Stimulated activated CD8-positive, alpha-beta memory T cell treated with anti-CD3 and anti-CD28 coated beads, Interleukin-2, amount 100 ng/mL, for 48 hours (primary cell): ENCODE measurements at places on chromosomes 6 and 20.

DNA sequence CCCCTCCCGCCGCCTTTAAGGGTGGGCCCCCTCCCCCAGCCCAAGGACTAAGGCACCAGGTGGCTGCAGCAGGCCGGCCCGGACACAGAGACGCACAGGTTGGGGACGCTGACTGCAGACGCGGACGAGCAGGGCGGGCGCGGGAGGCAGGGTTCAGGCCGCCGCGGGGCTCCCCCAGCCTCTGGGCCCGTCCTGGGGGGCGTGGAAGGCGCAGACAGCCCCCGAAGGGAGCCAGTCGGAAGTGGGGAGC, 9.3 kb downstream of the DUSP15 start:
- DNase-seq, result no peak

DNA sequence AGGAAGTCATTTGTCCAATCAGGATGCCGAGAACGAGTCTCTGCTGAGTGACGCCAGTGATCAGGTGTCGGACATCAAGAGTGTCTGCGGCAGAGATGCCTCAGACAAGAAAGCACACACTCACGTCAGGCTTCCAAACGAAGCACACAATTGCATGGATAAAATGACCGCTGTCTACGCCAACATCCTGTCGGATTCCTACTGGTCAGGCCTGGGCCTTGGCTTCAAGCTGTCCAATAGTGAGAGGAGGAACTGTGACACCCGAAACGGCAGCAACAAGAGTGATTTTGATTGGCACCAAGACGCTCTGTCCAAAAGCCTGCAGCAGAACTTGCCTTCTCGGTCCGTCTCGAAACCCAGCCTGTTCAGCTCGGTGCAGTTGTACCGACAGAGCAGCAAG, 281.5 kb downstream of the TSHZ2 start:
- no peak for DNase-seq

GRCh38 chr6:113855500-113856374, 1.4 kb upstream of the MARCKS start:
- no peak for DNase-seq

DNA sequence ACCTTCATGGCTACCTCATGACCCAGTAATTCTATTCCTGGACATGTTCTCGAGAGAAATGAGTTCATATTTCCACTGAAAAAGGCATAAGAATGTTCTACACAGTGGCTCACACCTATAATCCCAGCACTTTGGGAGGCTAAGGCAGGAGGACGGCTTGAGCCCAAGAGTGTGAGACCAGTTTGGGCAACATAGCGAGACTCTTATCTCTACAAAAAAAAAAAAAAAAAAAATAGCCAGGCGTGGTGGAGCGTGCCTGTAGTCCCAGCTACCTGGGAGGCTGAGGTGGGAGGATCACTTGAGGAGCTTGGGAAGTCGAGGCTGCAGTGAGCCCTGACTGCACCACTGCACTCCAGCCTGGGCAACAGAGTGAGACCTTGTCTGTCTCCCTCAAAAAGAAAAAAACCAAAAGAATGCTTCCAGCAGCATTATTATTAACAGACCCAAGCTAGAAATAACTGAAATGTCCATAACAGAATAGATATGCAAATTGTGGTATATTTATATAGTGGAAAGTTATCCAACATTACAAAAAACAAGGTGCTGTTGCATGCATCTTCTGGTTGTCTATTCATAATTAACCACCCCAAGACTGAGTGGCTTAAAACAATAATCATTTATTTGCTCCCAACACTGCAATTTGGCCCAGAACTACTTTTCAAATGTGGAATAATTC, 9.4 kb upstream of the RAB44 start:
- DNase-seq, result no peak

DNA sequence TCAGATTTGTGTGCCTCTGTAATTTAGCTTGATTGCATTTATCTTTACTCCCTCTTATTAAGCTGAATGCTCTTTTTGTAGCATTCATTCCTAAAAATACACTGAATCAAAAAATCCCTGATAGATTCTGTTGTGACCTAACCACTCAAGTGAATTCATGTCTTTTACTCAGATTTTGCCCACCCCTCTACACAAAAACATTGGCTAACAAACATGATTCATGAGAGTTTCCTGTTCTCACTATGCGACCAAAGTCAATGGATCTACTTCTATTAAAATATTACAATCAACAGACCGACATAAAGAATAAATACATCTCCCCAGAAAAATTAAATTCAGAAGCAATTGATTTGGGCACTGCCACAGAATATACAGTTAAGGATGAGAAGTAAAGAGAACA, 99.5 kb upstream of the THEMIS start:
- no peak for DNase-seq

GRCh38 chr6:10138917-10139316, 276.0 kb downstream of the TFAP2A start:
- no peak for DNase-seq

GRCh38 chr6:33425668-33426577, 6.1 kb downstream of the SYNGAP1 start:
- DNase-seq, result peak; percentile 84

- no peak for DNase-seq
Measured at GRCh38 chr6:170423814-170424603, 117.5 kb downstream of the FAM120B start.

DNA sequence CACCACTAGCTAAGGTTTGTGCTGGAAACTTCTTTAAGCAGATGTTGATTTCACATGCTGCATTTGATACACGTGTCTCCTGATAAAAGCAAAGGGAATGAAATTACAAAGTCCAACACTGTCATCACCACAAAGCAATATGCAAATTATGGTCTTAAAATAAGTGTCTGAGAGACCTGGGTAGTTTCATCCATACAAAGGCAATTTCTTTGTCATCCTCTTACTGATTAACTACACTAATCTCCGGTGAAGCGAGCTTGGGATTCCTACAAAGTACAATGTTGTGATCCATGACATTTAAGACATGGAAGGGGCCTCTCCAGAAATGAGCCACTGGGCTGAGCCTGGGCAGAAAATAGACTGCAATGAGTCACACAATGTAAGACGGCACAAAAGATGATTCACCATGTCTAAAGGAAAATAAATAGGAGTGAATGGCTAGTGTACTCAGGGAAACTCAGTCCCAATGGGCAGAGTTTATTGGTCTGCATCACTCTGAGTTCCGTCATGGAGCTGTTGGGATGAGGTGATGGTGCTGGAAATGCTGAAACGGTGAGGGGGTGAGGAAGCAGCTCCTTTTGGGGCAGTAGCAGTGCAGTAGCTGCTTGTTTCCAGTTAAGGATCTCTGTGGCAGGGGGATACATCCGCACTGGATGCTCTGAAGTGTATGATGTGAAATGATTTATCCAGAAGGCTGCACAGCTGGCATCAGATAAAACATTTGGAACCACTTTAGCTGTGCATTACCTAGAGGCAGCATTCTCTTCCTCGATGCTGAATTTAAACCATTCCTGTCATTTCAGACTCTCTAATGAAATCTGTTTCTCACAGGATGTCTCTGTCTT, 103.3 kb downstream of the IBTK start:
- no peak for DNase-seq
